ENCODE measurements at places on chromosomes 7 and 10.
A peak's percentile ranks its signal among the peaks of the same experiment; 100 is the strongest.

GRCh38 chr7:19437446-19437845, 271.4 kb downstream of the POLR1F start:
- no peak for DNase-seq

DNA sequence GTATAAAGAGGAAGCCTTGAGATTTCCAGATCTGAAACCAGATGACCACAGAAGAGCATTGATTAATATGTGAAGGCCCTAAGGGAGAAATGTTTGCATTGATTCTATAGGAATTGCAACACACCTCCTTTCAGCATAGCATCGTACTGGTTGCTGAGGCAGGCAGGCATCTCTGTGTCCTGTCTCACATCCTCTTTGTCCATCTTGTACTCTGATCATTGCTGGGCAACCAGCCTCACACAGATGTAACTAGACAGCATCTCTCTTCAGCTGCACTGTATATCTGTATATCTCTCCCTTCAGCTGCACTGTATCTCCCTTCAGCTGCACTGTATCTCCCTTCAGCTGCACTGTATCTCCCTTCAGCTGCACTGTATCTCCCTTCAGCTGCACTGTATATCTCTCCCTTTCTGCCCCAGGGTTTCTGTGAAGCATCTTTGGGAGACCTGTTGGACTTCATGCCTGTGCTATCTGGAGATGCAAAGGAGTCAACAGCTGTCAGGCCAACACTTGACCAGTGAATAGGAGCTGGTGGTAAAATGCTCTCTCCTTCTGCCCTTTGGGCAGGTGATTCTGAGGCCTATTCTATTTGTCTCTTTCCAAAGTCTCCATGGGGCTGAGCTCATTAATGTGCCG, 40.3 kb downstream of the TMEM178B start:
- DNase-seq: no peak

- DNase-seq: no peak
Measured at GRCh38 chr10:49300140-49300974, 1.4 kb downstream of the C10orf71 start.

GRCh38 chr10:71700731-71701368, 18.7 kb downstream of the C10orf105 start:
- DNase-seq: no peak

GRCh38 chr7:155829796-155830470, 17.7 kb upstream of the SHH start:
- DNase-seq: no peak

- DNase-seq: peak; percentile 71
Measured at GRCh38 chr10:52318822-52319464, 4.9 kb downstream of the DKK1 start.

DNA sequence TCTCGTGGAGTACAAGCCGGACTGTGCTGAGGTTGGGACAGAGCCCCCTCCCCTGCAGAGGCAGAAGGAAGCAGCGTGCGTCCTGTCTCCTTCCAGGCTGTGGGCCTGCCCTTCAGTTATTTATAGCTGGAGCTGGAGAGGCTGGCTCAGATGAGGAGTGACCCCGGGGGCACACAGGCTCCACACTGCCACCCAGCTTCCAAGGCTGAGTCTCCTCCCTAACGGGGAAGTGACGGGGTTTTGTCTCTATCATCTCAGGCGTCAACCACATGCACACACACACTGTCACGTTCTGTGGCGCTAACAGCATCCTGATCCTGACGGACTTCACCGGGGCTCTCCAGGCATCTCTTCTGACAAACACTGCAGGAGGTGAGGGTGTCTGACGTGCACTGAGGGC, 25.4 kb downstream of the AMZ1 start:
- no peak for DNase-seq

- DNase-seq: peak; percentile 89
Measured at GRCh38 chr10:95290461-95291364, at the start of gene PDLIM1. Gene PDLIM1 (minus strand): TSS chr10:95291003. CDS start chr10:95290915, 88 bp downstream.

GRCh38 chr10:122164023-122164601, 107.0 kb upstream of the BTBD16 start:
- no peak for DNase-seq

DNA sequence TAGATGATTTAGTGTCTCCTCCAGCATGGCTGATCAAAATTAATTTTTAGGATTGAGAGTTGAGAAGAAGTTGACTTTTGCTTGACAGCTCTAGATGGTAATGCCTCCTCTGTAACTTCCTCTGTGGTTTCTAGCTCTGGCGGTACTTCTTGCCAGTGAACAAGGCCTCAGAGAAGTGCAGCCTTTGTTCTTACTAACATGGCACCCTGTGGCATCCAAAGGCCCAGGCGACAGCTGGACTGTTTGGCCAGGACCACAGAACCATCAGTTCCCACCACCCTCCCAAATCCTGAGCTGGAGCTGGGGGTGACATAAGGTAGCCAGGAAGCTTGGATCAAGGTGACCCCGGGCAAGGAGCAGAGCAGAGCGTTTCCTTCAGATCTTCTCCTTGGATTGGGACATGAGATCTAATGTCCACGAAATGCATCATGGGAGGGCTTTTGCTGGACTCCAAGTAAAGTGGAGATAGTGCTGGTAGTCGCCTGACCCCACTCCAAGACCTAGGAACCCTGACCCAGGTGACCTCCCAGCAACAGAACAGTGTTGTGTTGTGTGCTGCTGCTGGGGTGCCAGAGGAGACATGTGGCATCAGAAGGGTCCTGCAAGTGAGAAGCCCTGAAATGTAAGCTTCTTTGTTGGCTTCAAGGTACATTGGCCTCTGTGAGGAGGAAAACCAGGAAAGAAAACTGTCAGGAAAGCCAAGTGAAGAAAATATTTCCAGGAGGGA, 41.8 kb downstream of the APBB1IP start:
- no peak for DNase-seq

- DNase-seq: no peak
Measured at GRCh38 chr7:15795393-15795792, 108.9 kb upstream of the MEOX2 start.

- peak; percentile 20 for DNase-seq
Measured at GRCh38 chr10:844552-844951, 87.0 kb downstream of the LARP4B start.

DNA sequence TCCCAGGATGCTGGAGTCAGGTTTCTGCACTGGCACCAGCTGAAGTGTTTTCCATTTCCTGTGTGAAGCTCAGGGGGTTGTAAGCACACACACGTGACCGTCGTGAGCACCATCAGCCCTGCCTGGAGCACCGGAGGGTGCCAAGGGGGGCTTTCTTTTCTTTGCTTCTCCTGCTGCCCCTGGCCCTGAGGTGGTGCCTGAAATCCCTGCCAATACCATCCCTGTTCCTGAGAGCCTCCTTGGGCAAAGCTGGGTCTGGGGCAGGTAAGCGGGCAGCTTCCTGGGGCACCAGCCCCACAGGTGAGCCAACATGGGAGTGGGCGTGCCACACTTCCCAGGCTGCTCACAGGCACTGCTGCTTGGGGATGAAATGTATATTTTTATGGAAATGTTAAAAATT, 593.6 kb downstream of the DNAJB6 start:
- DNase-seq: no peak

GRCh38 chr7:91185771-91186170, 78.5 kb upstream of the FZD1 start:
- no peak for DNase-seq

GRCh38 chr10:78664929-78665553, 403.7 kb upstream of the ZMIZ1 start:
- no peak for DNase-seq

DNA sequence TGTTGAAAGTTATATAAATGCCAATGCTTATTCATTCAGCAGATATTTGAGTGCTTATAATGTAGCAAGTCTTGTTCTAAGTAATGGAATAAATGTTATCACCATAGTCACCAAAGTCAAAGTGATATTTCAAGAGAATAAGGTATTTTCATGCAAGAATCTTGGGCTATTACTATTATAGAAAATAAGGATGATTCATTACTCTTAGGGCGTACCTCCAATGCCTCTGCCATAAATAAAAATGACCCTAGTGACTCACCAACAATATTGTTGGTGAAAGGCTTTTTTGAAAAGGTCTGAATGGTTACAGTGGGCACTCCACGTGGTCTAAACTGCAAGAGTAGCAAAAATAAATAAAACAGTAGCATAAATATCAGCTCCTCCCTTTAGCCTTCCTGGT, 68.4 kb downstream of the RALA start:
- peak; percentile 34 for DNase-seq

DNA sequence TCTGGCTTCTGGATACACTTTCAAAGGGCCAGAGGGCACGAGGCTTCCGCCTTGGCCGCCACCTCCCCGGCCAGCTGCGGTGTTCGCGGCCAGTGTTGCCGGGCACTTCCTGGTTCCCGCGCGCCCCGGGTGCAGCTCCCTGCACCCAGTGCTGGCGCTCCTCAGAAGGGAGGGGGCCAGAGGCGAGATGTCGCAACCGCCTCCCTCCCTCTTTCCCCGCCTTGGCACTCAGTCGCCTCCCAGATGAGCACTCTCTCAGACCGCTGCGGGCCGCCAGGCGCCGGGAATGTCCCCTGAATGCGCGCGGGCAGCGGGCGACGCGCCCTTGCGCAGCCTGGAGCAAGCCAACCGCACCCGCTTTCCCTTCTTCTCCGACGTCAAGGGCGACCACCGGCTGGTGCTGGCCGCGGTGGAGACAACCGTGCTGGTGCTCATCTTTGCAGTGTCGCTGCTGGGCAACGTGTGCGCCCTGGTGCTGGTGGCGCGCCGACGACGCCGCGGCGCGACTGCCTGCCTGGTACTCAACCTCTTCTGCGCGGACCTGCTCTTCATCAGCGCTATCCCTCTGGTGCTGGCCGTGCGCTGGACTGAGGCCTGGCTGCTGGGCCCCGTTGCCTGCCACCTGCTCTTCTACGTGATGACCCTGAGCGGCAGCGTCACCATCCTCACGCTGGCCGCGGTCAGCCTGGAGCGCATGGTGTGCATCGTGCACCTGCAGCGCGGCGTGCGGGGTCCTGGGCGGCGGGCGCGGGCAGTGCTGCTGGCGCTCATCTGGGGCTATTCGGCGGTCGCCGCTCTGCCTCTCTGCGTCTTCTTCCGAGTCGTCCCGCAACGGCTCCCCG, at the start of gene FFAR4:
FFAR4 (plus strand) TSS at position 231 of the 842 bp plus-strand sequence; CDS start at position 287, 56 bp downstream.
- DNase-seq: no peak

GRCh38 chr7:15778191-15778590, 91.7 kb upstream of the MEOX2 start:
- no peak for DNase-seq

DNA sequence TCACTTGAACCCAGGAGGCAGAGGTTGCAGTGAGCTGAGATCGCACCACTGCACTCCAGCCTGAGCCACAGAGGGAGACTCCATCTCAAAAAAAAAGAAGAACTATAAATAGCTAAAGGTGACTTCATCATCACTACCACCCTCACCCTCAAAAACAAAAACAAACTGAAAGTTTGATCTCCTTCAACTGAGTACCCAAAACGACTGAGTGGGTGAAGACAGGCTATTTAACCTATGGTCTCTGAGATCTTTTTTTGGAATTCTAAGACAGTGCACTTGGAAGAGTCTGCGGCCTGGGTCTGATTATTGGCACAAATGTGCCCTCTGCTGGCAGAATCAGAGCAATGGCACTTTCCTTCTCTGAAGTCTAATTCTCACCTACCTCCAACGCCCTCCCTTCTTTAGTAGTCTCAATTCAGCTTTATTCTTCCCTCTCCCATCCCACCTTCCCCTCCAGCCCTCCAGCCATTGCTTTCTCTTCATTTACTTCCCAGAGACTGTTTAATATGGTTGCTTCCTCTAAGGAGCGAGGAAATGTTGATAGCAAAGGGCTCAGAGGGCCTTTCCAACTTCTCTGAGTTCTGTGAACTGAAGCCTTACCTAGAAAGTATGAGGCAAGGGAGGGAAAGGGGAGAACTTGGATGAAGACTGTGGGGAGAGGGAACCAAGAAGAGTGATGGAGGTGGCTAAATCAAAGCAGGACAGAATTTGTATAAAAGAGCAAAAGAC, 2.9 kb upstream of the MYOZ1 start:
- DNase-seq: peak; percentile 76

DNA sequence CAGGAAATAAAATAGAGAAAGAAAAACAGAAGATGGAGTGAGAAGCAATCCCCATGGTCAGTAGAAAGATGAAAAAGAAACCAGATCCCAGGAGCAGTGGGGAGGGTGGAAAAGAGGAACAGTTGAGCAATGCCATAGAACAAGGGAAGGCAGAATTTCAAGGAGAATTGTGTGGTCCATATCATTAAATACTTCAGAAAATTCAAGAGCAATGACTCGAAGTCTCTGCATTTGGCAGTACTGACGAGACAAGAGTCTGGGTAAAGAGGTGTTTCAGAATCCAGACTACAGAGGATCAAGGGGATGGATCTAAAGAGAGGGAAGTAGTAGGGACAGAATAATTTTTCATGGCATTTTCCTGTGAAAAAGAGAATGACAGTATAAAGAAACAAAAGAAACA, 512.6 kb downstream of the PHTF2 start:
- DNase-seq: no peak

DNA sequence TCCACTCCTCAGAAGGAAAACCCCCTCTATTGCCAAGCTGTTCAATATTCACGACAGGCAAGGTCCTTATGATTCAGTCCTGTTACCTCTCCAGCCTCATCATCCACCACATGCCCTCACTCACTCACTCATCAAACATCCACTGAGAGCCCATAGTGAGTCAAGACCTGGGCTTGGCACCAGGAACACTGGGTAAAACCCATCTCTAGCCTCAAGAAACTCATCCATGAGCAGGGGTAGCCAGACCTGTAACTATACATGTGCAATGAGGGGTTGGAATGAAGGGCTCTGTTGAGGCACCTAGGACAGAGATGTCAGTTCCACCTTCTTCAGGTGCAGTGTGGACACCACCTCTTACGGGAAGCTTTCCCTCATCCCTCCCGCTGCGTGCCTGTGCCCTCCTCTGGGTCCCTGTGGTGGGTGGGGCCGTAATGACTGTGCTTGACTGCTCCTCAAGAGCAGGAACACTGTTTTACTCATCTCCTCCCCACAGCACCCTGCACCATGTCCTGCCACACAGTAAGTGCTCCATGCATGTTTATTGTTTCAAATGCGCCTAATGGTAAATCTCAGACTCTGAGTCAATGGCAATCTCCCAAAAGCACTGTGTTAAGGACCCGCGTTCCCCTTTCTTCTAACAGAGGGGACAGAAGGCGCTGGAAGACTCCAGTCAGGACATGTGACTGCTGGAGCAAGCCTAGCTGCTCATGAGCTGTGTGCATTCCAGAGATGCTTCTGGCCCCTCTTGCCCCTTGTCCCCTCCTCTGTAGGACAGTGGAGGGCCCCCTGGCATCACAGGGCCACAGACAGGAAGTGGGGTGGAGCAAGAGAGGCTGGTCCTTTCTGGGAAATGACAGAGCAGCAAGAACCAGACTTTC, 95.4 kb downstream of the HIPK2 start:
- peak; percentile 83 for DNase-seq

GRCh38 chr10:130751851-130752250, 559.7 kb downstream of the TCERG1L start:
- no peak for DNase-seq

GRCh38 chr7:133349101-133349500, 96.2 kb downstream of the EXOC4 start:
- DNase-seq: no peak

GRCh38 chr7:96973986-96974385, 31.4 kb upstream of the DLX6 start:
- DNase-seq: no peak
